ENCODE measurements at places on chromosomes 16 and 17. TPM values are rescaled to one million over a fixed set of nuclear protein-coding genes. Genes with fewer than 3 reads are reported as not detected.

Gene OSGIN1
- total RNA-seq = 2.8 TPM

Gene AOC3
- 0.04 TPM for total RNA-seq

Gene SEZ6L2
- total RNA-seq = 0.53 TPM

Gene PLA2G10
- total RNA-seq = not detected

Gene TNP2
- not detected for total RNA-seq

Gene CA5A
- total RNA-seq = not detected

Gene TBC1D28
- total RNA-seq = not detected

Gene TBC1D3K
- total RNA-seq = not detected

Gene TMEM235
- total RNA-seq = 0.21 TPM

Gene TBC1D3E
- total RNA-seq = not detected

Gene THOC6
- total RNA-seq = 32.3 TPM

Gene ITGAD
- total RNA-seq = not detected

Gene SLC12A3
- total RNA-seq = not detected

Gene ZFP3
- 1.1 TPM for total RNA-seq

Gene CIITA
- 0.07 TPM for total RNA-seq

Gene CACNA1H
- total RNA-seq = 0.07 TPM

Gene CD300E
- not detected for total RNA-seq

Gene DNAH3
- total RNA-seq = under 0.01 TPM

Gene SULT1A4
- total RNA-seq = 8.2 TPM

Gene VPS9D1
- total RNA-seq = 5.9 TPM

Gene NPB
- total RNA-seq = 0.20 TPM

Gene NPIPA2
- 0.60 TPM for total RNA-seq

Gene KRTAP16-1
- total RNA-seq = not detected

Gene RDM1
- total RNA-seq = 0.26 TPM

Gene MIF4GD
- total RNA-seq = 8.0 TPM

Gene OTOP3
- total RNA-seq = not detected

Gene FBXW10
- total RNA-seq = under 0.01 TPM

Gene PRDM7
- total RNA-seq = not detected

Gene ABCA5
- 14.6 TPM for total RNA-seq

Gene CCL4L2
- not detected for total RNA-seq

Gene CDRT15L2
- total RNA-seq = not detected

Gene NIP7
- total RNA-seq = 40.7 TPM

Gene CDIP1
- 12.1 TPM for total RNA-seq

Gene UBALD2
- 9.3 TPM for total RNA-seq

Gene ATP1B2
- not detected for total RNA-seq
